ENCODE measurements at places on chromosomes 7 and 10.

DNA sequence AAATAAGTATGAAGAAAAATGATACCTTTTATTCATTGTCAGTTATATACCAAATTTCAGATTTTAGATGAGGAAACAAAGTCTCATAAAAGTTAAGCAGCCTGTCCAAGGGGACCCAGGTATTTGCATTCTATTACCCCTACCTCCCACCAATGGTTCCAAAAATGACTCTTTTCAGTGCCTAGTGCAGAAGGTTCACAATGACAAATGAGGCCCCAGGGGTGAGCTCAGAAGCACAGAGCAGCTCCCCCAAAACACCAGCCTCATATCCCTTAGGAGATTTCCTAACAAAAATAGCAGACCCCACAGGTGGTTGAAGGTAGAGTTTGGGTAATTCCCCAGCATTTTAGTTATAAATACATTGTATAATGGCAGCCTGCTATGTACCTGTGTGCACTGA is 168.6 kb downstream of the REEP3 start:
- DNase-seq, result no peak

DNA sequence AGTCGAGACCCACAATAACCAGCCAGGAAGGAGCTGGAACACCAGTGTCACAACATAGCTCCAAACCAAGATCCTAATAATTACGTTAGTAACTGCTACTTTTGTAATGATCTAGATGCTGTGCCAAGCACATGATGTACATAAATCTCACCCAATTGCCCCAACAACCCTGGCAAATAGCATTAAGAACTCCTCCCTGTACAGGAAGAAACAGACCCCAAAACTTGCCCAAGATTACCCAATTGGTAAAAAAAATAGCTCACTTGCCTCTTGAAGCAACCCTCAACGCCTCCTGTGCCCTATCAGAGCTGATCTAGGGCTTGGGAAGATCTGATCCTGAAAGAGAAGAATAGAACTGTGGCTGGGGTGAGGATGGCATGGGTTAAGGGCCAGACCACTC is 628.7 kb upstream of the AUTS2 start:
- DNase-seq, result no peak

- no peak for DNase-seq
Observed at GRCh38 chr7:21507627-21508343, 35.1 kb upstream of the DNAH11 start.

DNA sequence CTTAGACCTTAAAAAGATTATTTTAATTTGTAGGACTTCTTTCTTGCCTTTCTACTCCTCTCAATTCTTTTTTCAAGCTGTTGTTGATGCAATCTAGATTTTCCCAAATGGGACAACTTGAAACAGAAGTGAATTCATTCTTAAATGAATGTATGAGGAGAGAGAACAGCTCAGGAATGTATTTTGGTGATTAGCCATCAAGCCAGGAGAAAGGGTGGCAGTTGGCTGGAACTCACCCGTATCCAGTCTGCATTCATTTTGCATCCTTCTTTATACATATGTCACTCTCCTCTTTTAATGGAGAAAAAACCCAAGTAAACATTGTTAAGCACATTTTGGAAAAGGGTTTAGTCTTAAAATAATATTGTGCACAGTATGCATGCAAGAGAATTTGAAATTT is 251.3 kb downstream of the REEP3 start:
- no peak for DNase-seq

DNA sequence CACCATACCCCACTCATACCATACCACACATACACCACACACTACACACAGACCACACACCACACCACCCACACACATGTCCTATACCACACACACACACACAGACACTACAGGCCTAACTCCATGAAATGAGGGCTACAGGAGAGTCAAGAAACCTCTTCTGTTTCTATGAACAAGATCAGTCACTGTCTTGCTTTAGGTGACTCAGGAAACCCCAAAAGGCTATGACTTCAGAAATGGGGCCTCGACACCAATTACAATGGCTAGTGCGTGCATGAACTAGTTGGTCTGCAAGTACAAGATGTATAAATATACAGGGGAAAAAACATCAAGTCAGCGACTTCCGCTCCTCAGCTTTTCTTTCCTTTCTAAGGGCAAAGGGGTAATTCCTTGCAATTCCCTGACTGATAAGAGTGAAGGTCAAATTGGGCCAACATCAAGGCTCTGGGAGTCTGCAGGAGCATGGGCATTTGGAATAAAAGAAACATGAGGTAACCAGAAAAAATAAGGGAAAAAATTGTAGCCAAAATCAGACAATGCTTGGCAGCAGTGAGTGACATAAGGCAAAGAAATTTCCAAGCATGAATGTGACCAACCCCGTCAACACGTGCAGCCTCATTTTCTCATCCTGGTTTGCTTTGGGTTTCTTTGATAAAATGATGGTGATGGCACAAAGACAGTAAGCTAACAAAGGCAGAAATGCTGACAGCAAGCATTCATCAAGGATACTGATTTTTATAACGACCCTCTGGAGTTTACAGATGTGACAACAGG is 1.5 kb downstream of the PKD1L1 start:
- DNase-seq, result no peak

DNA sequence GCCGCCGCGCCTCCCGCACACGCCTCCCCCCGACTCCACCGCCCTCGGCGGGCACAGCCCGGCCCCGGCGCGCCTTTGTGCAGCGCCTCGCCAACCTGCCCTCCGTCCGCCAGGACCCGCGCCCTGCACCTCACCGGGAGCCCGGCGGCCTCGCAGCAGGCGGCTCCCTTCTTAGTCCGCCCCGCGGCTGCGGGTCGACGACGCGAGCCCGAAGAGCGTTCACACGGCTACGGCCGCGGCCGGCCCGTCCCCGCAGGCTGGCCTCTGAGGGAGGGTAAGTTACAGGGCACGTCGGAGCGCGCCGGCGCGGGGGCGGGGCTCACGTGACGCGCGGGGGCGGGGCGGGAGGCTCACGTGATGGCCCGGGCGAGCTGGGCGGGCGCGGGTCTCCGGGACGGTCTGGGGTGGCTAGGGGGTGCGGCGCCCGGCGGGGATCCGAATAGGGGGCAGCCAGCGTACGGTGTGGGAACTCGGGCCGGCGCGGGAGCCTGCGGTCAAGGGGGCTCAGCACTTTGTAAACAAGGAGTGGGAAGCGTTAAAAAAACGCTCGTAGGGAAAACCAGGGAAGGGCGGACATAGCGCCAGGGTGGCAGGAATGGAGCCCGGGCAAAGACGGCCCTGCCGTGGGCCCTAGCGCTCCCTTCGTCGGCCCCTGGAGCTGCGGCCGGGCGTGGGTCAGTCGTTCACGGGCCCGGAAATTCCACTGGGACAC is at the start of gene ARHGAP12:
TSS of gene ARHGAP12 (minus strand) at position 283 of the 712 bp plus-strand sequence. CDS start 19,976 bp downstream, outside the sequence.
- DNase-seq, result peak; percentile 74

- DNase-seq, result no peak
Observed at GRCh38 chr7:151595702-151596350, 76.1 kb upstream of the RHEB start.

GRCh38 chr10:79298403-79299244 is 48.6 kb upstream of the PPIF start:
- no peak for DNase-seq

DNA sequence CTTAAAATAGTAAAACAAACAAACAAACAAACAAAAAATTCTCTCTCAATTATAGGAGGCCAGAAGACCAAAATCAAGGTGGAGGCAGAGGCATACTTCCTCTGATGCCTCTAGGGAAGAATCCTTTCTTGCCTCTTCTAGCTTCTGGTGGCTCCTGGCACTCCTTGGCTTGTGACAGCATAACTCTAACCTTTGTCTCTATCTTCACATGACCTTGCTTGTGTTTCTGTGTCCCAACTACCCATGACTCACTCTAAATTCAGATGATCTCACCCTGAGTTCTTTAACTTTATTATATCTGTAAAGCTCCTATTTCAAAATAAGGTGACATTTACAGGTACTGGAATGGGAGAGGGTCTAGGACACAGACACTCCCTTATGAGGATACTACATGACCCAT is 88.3 kb upstream of the ANTXRL start:
- DNase-seq, result no peak

DNA sequence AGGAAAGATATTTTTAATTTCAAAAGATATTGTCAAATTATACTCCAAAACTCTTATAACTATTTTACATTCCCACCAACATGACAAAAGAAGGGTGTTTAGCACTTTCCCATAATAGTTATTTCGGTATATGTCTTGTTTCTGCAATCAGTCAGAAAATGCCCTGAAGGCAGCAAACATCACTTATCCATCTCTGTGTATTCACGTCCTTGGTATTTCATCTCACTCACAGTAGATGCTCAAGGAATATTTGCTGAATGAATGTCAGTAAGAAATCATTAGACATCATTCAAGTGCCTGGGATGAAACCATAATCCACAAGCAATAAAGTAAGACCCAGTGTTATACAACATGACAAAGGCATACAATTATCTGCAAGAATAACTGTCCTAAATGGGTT is 112.7 kb downstream of the GFRA1 start:
- no peak for DNase-seq

GRCh38 chr10:35913628-35914027 is 271.5 kb upstream of the FZD8 start:
- DNase-seq, result no peak

DNA sequence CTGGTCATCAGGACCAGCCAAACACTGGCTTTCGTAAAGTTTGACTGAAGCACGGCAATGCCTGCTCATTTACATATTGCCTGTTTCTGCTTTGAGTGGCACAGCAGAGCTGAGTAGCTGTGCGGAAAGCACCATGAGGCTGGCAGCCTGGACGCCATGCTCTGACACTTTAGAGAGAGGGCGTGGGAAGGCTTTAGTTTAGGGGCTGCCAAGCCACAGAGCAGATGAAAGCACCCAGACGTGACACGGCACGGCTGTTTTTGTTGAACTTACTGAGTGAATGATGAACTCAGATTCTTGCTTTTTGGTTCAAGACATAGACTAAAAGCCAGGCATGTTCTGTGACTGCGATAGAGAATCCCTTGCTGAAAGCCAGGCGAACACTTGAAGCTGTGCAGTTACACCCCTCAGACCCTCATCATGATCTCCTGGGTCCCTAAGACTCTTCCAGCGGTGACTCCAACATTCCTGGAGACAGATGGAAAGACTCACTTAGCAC is 182.1 kb downstream of the ZMYND11 start:
- DNase-seq, result no peak

DNA sequence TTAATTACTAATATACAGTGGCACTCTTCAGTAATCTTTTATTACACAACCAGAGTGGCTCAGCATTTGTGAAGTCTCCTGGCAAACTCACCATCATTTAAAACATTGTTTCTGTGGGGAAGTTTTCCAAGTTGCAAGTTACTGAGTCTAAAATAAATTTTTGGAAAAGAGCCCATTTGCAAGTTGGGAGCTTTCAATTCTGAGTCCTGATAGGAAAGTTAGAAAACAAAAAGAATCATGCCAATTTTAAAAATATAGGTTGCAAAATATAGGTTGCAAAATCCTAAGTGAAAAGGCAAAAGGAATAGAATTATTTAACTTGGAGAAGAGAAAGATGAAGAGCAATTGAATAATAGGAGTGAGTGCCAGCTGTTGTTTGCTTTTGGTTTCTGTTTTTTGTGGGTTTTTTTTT is 378.8 kb upstream of the C7orf33 start:
- no peak for DNase-seq

- DNase-seq, result no peak
Observed at GRCh38 chr7:27665531-27665930, 2.8 kb upstream of the HIBADH start.

GRCh38 chr10:43255634-43256431 is 11.0 kb downstream of the RASGEF1A start:
- DNase-seq, result peak; percentile 8

GRCh38 chr7:156049366-156049765 is 237.1 kb upstream of the SHH start:
- no peak for DNase-seq

GRCh38 chr7:44988701-44989100 is 9.9 kb upstream of the MYO1G start:
- DNase-seq, result no peak

DNA sequence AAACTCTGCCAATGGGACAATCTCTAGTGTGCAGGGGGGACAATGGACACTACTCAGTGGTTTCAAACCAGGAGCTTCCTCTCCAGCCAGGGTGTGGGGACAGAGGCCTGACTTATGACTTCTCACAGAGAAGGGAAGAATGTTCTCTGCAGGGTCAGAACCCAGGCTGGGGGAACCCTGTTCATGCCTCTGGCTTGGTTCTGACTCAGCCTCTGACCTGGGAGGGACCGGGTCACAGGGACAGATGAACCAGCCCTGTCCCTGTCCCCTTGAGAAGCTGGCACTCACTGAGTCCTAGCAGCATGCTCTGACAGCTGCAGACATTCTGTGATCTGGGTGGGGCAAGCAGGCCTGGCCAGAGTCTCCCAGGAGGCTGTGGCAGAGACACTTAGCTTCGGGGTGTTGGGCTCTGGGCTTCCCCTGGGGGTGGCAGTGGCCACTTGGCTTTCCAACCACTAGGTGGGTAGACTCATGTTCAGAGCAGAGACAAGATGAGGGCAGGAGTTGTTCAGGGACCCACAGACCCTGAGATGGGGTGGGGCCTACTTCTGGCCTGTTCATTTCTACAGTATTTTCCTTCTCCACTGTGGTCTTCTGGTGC is 13.6 kb downstream of the TSPAN15 start:
- DNase-seq, result no peak

- DNase-seq, result no peak
Observed at GRCh38 chr7:23472556-23472955, 2.3 kb upstream of the IGF2BP3 start.

DNA sequence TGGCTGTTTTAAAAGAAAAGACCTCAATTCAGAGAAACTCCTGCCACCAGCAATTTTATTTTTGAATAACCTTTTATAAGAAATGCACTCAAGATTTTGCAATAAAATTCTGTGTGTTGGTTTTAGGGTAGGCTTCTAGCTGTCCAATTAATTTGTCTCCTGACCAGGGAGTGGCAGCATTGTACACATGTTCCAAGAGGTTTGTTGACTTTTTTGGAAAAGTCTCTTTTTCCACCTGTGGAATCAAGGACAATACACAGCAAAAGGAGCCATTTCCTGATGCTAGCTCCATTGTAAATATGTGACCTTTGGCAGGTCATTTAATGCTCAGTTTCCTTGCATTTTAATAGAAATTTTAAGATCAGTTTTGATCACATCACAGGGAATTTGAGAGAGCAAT is 1.8 kb downstream of the GIMAP5 start:
- no peak for DNase-seq

DNA sequence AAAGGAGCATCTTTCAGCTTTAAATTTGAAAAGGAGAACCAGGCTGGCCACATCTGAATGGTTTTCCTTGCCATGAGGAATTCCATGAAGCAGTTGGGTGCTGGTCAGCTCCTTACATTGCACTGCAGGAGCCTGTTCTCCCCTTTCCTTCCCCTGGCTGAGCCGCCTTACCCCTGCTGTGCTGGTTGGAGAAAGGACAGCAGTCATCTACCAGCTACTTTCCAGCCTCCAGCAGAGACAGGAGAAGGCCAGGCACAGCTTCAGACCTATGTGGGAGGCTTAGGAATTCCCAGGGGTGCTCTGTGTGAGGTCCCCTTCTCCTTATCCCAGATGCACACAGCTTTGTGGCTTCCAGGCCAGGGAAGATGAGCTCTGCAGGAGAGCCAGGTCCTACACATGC is 4.7 kb downstream of the C10orf71 start:
- DNase-seq, result no peak
